ENCODE measurements at places on chromosomes 5 and 9. TPM values are rescaled to one million over a fixed set of nuclear protein-coding genes. Genes with fewer than 3 reads are reported as not detected.

GRCh38 chr5:56481428-56482357 is 248.6 kb upstream of the ANKRD55 start:
- DNase-seq, result peak; percentile 53

The DNAJA1 gene
- total RNA-seq, result 177 TPM

- no peak for DNase-seq
Observed at GRCh38 chr5:169294621-169295020, 6.3 kb downstream of the SLIT3 start.

DNA sequence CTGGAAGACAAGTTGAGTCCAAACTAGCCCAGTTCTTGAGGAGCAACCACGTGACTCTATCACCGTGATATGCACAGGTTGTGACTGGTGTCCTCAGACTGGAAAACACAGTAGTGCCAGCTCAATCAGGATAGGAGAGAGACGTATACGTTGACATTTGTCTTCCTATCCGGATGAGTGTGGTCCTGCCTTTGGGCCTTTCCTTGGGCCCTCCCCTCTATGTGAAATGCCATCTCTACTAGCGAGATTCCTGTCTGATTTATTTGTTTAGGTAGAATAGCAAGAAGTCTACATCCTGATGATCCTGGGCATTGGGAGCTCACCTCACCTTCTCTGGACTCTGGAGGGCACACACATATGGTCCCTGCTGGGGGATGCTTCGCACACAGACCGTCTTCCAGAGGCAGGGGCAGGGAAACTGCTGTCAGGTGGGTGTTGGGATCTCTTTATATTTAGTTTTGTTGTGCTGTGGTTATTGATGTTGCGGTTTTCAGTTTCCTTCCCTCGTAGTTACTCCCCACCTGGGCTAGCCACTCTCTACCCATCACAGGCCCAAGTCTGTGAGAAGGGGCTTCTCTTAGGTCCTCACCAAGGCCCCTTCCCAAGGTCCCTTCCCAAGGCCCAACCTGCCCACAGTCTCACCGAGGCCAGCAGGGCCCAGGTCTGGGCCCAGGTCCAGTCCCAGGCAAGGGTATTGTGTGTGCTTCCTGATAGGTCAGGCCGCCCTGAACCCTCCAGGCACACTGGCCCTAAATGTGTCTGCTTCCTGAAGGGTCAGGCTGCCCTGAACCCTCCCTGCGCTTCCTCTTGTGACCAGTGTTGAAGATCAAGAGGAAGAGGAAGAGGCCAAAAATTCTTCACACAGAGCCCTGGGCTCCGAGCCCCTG is 19.0 kb upstream of the SPINK4 start:
- DNase-seq, result no peak

DNA sequence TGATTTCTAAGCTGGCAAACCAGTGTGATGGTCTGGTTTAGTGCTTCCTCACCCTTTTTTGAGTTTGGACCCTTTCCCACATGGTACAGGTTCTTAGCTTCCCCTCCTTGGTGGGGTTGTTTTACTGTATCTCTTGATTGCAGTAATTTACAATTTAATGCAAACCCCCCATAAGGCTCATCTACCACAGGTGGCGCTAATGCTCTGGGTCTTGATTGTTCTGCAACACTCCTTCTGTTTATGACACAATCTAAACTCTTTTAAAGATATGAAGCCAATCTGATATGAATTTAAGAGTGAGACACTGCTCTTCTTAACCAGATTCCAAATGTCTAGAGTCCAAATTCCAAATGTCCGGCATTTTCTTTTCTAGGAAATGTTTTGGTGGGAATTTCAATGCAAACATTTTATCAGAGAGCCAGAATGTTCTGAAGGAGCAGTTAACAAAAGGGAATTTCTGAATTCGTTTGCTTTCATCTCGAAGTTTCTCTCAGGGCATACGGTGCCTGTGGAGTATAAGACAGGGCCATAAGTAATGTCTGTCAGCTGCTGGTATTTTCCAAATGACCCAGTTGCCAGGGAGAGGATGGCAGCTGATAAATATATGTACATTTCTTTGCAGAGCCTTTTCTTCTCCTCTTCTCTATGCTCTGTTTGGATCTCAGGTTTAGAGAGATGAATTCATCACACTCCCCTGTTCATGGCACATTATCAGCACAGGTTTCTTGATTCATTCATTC is 246.8 kb downstream of the ARHGAP26 start:
- peak; percentile 67 for DNase-seq

The RLN2 gene
- total RNA-seq, result 0.48 TPM

GRCh38 chr9:71352837-71353236 is 231.4 kb upstream of the TRPM3 start:
- DNase-seq, result no peak

- no peak for DNase-seq
Observed at GRCh38 chr9:89642789-89643188, 38.0 kb downstream of the GADD45G start.

The LEAP2 gene
- total RNA-seq, result 0.99 TPM

The BARX1 gene
- total RNA-seq, result not detected

The WWC1 gene
- total RNA-seq, result 0.91 TPM

GRCh38 chr9:69385581-69386033 is 60.6 kb downstream of the ENTREP1 start:
- peak; percentile 90 for DNase-seq

DNA sequence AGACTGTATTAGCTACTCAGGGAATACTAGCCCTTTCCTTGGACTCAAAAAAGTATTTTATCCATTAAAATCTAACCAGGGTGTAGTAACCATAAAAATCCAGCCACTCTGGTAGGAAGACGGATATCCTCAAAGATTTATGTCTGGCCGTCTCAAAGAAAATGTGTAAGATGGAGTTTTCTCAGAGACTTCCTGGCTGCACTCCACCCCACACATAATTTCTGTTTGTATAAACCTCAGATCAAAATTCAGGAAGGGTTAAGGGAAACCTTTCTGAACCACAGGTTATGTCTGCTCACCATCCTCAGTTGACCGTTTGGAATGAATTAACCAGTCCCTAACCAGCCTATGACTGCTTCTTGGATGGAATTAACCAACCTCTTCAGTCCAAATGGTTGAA is 13.8 kb upstream of the SMIM23 start:
- peak; percentile 42 for DNase-seq

The SEMA5A gene
- total RNA-seq, result 0.04 TPM
